ENCODE measurements at places on chromosomes 6 and 20.

DNA sequence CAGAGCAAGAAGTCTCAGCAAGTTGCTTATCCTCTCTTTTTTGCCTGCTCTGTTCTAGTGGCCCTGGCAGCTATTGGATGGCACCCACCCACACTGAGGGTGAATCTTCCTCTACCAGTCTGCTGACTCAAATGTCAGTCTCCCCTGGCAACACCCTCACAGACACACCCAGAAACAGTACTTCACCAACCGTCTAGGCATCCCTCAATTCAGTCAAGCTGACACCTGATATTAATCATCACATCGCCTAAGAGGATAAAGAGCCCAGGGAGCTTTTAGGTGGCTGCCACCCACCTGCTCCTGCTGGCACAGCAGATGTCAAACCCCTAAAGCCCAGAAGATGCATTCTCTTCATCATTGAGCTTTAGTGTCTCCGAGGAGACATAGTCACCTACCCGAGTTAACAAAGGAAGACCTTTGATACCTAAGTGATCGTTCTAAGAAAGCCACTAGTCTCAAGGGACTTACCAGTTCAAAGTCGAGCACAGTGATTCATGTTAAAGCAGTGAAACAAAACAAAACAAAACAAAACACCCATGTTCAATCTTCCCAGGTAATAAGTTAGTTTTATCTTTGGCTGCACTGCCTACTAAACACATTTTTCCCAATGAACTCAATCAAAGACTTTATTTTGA lies 97.7 kb upstream of the KCNQ5 start:
- DNase-seq: no peak

DNA sequence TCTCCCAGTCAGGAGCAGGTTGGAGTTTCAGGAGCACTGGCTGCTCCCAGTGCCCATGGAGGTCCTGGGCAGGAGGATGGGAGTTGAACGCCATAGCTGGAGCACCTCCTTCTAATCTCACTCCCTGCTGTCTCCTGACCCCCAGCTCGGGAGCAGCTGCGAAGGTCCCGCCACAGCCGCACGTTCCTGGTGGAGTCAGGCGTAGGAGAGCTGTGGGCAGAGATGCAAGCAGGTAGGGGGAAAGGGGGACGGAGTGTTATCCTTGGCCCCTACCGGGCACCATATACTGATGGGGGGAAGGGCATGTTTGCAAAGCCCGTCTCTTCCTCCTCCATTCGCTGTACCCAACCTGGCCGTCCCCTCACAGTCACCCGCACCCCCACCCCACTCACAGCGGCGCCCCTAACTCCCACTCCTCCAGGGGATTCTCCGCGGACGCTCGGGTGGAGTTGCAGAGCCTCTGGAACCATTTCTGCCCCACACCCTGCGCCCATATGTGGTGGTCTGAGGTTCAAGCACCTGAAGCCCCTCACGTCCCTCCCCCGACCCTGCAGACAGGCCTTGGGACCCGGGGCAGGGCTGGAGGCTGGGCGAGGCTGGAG lies 16.7 kb downstream of the HSPA12B start:
- DNase-seq: no peak

GRCh38 chr6:90271831-90272230 lies 24.8 kb downstream of the BACH2 start:
- no peak for DNase-seq

DNA sequence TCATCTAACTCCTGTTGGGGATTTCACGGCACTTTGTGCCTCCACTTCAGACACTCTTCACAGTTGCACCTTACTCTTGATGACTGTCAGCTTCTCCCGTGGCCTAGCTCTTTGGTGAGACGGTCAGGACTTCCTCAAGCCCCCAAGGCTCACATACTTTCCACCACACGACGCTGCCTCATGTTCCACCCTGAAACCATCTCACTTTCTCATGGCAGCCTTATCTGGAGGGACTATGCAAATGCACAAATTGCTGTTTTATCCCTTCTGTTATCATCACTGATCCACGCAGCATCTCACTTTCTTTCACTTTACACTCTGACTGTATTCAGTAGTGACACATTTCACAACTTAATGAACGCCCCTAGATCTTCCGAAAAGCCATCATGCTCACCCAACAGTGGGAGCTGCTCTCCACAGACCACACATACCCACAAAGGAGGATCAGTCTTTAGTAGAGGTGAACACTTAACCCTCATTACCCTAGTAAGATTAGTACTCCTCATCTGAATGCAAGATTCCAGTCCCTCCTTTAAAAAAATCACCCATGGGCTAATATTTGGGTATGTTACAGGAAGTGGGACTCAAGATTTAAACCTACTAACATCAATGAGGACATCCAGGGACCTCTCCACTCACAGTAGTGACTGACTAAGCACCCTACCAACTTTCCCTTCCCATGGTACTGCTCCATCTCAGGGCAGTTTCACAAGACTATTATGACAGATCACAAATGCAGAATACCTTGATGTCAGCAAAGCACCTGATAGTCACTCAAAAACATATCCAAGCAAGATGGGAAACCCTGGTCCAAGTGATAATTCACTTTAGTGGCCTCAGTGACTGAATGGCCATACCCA lies 35.4 kb downstream of the FYN start:
- DNase-seq: no peak

GRCh38 chr6:165726965-165727381 lies 63.9 kb upstream of the PDE10A start:
- DNase-seq: no peak

DNA sequence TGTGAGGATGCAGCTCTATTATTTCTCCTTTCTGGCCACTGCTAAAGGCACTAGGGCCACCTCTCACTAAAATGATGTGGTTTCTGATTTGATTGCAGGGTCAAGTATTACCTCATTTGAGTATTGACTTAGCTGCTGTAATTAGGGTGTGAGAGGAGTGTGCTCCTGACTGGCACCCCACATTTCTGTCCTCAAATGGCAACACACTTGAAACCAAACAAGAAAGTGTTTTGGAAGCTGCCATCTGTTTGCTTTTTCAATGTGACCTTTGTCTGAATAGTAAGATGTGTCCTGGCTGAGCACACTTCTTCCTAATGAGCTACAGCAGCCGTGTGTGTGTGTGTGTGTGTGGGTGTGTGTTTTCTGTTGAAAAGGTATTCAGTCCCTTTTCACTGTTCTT lies 62.8 kb upstream of the SCP2D1 start:
- DNase-seq: no peak

- no peak for DNase-seq
These were observed 50.5 kb downstream of the SAMD5 start for GRCh38 chr6:147559006-147559405.

GRCh38 chr6:34246563-34247391 lies 2.0 kb downstream of the SMIM29 start:
- no peak for DNase-seq

DNA sequence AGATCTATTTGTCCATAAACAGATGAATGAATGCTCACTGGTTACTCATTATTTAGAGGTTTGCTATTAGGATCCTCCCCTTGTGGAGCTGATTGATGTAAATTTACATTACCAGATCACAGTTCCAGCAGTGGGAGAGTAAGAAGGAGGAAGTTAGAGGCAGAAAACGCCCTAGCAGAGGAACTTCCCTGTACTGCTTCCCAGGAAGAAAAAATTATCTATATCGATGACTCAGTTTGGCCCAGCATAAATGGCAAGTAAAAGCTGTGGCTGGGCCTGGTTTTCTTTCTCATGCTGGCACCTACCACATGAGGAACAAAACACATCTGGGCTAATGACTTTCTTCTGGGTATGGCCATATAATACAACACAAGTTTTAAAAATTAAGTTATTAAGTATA lies 35.7 kb downstream of the DNAAF9 start:
- DNase-seq: no peak

DNA sequence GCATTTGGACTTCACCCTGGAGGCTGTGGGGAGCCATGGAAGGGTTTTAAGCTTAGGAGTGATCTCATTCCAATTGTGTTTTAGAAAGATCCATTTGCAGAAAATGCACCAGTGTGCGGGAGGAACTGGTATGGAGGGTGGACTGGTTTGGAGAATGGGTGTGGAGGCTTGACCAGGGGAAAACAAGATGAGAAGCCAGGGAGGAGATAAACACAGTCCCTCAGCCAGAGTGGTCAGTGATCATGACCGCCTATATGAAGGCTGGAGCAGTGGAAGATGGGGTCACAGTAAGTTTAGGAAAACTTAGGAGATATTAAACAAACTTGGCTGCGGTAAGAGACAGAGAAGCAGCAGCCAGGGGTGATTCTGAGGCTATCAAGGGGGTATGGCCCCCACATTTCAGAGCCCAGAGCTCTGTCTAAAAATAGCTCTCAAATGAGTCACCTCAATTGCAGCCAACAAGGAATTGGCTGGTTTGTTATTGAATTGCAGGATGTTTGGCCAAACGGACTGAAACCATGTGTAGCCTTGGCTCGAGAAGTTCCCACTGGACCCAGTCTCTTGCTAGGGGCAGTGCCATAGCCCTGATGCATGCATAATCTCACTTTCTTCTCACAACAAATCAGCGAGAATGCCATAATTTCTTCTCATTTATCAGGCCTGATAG lies 159.9 kb upstream of the TOP1 start:
- DNase-seq: no peak

- DNase-seq: no peak
These were observed 79.1 kb downstream of the OGFRL1 start for GRCh38 chr6:71367756-71368155.

- DNase-seq: no peak
These were observed 287.0 kb upstream of the RIMS1 start for GRCh38 chr6:71599359-71599758.

DNA sequence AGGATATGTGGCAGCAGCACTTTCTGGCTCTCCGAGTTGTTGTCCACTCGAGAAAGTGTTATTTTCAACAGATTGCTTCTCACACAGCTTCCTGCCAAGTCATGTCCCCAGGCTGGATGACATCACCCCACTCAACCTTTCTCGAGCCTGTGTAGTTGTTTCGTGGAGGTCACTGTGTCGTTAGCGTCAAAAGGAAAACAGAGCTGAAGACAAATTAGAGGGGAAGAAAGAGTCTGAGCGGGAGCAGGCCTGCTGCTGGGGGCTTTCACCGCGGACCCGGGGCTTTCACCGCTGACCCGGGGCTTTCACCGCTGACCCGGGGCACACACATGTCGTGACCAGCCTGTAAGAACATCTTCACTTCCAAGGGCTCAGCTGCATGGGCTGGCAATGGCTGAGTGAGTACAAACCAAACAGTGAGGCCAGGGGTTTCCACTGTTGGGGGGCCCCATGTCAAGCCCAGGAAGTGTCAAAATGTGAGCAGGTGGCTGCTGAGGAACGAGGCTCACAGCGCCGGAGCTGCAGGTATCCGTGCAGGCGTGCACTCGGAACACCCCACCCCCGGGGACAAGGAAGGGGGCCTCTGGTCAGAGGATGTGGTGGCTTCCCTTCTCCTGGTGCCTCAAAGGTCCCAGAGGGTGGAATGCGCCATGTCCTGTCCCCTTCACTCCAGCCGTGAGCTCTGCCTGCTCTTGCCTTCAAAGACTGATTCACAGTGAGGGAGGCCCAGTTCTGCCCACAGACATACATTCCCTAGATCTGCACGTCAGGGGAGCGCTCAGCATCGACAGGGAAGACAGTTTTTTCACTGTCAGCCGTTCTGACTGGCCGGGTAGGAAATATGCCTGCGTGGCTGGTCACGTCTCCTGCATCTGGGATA lies 365.9 kb downstream of the TAF4 start:
- DNase-seq: no peak

DNA sequence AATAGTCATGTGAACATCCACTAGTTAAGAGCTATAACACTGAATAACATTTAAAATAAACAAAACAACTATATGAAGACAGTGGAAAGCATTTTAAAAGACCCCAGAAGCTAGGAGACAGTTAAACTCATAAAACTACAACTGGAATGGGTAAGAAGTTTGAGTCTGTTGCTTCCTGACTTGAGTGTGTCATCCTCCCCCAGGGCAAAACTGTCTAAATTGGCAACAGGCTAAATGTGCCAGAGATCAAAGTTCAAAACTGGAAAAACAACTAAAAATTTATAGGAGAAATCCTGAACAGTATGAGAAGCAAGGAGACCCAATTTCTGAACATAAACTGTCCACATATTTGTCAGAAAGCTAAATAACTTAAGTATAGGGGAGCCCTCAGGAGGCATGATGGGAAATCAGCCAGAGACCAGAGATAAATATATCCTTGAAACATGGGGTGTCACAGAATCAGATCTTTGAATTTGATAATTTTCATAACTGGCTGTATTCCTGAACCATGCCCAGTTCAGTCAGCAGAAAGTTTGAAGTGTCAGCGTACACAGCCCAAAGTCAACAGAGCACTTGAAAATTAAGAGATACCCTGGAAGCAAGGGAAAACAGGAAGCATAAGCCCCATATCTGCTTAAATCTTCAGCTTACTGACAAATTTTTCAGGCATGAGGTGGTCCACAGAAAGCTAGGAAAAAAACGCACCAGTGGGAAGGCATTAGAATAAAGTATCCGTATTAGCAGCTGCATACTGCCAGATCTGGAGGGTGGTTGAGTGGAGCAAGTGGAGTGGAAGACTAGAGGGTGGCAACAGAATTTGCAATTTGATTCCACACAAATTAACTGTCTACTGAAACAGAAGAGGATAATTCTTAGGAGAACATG lies 516.1 kb upstream of the MAN1A1 start:
- no peak for DNase-seq

DNA sequence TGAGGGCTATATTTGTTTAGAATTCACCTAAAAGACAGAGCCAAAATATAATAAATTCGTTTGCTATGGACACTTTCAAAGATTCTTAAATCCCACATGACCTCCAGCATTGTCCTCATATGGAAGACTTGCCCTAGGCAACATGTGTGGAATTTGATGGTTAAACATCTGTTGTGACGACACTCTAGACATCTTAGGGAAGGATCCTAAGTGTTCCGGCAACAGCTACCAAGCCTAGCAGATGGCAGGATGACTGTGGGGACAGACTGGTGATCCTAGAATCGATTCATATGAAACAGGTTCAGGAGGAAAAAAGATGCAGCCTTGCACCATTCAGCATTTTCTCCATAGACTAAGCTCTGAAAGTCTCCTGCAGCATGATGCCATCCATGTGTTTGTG lies 77.6 kb upstream of the BACH2 start:
- no peak for DNase-seq

GRCh38 chr20:19785173-19785982 lies 27.3 kb downstream of the RIN2 start:
- DNase-seq: no peak

GRCh38 chr6:2881423-2881822 lies 21.7 kb downstream of the SERPINB9 start:
- no peak for DNase-seq

GRCh38 chr20:37915800-37916570 lies 13.1 kb downstream of the VSTM2L start:
- no peak for DNase-seq

DNA sequence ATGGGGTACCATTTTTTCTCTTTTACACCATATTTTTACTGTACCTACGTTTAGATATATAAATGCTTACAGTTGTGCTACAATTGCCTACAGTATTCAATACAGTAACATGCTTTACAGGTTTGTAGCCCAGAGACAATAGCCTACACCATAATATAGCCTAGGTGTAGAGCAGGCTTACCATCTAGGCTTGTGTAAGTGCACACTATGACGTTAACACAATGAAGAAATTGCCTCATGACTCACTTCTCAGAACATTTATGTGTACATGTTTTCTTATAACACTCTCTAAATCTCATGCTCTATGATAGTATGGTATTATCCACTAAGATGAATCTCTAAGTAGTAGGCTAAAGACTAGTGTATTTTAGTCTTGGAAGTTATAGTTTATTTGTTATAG lies 13.5 kb downstream of the GPR63 start:
- DNase-seq: no peak

- DNase-seq: no peak
These were observed 180.7 kb downstream of the TBXT start for GRCh38 chr6:165986914-165987482.

- DNase-seq: no peak
These were observed 493.6 kb downstream of the EPM2A start for GRCh38 chr6:145241721-145242120.

GRCh38 chr20:8645326-8645725 lies 423.6 kb upstream of the PLCB4 start:
- DNase-seq: no peak
